ENCODE measurements at places on chromosomes 7 and 10.
A peak's percentile ranks its signal among the peaks of the same experiment; 100 is the strongest.

GRCh38 chr7:93551931-93552330 lies 22.6 kb downstream of the CALCR start:
- DNase-seq, result peak; percentile 73

GRCh38 chr7:1913466-1914282 lies 243.6 kb downstream of the ELFN1 start:
- DNase-seq, result no peak

DNA sequence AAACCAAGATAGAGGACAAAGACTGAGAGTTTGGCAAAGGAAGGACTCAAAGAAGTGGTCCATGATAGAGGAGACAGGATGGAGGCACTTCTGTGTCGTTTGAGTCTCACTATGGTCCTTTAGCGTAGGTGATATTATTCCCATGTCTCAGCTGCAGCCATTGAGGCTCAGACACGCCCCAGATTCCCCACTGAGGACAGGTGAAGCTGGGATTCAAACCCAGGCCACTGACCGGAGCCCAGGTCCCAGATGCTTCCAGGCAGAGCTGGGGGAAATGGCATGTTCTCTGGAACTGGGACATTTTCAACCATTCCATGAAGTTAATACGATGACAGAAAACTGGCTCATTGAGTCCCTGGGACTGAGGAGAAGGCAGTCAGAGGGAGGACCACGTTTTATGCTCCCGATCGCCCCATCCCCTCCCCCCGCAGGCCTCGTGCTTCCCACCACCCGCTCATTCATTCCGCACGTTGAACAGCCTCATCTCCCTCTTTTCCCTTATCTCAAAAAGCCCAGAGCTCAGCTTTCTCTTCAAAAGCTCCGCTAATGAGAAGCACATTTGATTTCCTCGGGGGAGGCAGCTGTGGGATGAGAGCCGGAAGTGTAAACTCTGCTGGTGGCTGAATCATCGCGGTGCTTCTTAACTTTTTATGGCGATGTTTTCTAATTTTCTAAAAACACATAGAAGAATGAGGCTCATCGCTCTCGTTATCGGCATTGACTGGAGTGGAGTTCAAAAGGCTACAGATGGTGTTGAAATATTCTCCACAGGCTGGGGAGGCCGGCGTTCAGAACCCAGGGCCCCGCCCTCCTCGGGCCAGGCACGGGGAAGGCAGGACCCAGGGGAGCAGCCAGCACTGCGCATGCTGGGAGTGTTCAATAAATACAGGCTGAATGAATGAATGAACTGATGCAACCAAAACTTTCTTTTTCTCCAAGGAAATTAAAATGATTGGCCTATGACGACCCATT lies 64.0 kb downstream of the OAT start:
- DNase-seq, result peak; percentile 63

DNA sequence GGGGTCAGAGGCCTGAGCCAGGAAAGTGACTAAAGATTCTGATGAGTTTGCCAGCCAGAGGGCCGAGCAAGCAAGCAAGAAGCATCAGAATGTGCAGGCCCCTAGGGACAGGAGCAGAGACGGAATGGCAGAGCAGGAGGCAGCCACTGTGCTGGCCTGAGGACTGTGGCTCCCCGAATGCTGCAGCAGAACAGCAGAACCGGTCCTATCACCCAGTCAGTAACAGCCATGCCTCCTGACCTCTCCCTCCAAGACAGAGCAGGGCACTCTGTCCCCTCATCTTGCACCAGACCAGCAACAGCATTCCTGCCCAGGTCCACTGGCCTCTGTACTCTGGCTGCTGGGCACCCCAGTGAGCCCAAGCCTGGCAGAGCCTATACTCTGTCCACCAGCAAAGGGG lies 85.9 kb downstream of the ARHGAP22 start:
- no peak for DNase-seq

GRCh38 chr7:92815412-92815811 lies 21.0 kb downstream of the CDK6 start:
- no peak for DNase-seq

DNA sequence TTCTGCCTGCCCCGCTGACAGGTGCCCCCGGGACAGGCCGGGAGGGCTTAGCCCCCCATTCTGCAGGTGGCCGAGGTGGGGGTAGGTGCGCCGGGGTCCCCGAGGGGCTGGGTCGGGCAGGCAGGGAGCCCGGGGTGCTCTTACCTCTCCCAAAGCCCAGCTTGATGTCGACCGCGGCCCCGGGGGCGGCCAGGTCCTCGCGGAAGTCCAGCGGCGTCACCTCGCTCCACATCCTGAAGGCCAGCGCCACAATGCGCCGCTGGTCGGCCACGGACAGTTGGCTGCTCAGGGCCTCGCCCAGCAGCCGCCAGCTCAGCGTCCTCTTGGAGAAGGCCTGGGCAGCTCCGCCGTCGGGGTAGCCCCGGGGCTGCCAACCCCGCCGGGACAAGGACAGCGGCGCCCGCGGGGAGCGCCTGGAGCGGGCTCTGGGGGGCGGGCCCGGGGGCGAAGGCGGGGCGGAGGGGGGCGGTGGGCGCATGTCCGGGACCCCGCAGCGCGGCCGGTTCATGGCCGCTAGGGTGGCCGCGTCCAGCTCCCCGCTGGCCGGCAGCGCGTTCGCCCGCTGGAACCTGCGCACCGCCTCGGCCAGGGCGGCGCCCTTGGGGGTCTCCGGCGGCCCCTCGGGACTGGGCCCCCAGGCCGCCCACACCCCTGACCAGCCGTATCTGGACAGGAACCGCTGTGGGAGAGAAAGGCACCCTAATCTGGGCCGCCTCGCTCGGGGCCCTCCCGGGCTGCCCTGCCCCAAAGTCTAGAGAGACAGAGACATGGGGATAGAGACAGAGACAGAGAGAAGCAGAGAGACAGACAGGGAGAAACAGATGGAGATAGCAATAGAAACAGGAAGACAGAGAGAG lies 1.7 kb downstream of the MMP21 start:
- no peak for DNase-seq

- DNase-seq, result no peak
These were observed 13.4 kb downstream of the NIPSNAP2 start for GRCh38 chr7:55977831-55978230.

- peak; percentile 7 for DNase-seq
These were observed 4.9 kb upstream of the SLC29A3 start for GRCh38 chr10:71314028-71314693.

DNA sequence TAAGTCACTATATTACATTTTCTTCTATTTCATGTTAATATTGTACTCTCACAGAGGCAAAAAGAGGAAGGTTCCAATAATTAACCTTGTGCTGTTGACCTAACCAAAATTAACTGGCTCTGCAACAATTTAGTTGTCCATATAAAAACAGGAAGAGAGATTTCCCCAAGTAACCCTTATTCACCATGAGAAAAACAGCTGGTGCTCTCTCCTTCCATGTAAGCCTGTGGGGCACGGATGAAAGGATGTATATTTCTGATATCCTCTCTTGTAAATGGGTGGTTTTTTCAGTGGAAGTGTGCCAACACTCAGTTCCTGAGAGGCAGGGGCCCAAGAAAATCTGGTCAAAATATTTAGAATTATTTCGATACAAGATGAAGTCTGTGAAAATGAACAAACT lies 358.1 kb downstream of the CRPPA start:
- no peak for DNase-seq

- DNase-seq, result peak; percentile 48
These were observed 320.3 kb downstream of the SFMBT2 start for GRCh38 chr10:7090529-7090928.

DNA sequence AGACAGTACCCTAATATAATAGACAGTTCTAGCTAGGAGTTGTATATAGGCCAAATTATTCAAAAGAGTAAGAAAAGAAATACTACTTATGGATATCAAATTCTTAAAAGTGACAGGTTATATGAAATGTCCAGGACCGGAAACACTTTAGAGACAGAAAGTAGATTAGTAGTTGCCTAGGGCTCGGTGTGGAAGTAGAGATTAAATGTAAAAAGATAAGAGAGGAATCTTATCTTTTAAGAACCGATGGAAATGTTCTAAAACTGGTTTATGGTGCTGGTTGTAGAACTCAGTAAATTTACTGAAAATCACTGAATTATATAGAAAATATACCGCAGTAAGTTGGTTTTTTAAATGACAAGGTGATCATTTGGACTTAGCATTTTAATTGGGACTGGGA lies 147.5 kb upstream of the ASAH2 start:
- DNase-seq, result no peak

GRCh38 chr7:79377097-79377496 lies 76.4 kb downstream of the MAGI2 start:
- no peak for DNase-seq

DNA sequence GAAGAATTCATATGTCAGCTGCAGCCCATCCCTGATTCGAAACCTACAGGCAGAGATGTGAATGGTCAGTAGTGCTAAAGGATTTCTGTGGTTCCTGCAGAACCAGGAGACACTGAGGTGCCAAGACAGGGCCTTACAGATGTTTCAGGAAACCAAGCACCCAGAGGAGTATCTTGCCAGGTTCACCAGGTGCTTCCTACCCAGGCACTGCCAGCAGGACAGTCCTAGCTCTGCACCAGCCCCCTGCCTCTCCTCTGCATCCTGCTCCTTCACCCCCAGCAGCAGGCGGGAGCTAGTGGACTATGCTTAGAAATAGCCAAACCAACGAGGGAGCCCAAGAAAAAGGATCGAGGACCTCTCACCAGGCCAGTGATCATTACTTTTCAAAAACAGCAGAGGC lies 4.2 kb upstream of the IKZF1 start:
- DNase-seq, result no peak

- DNase-seq, result no peak
These were observed 4.5 kb upstream of the BHLHA15 start for GRCh38 chr7:98206451-98207330.
